ENCODE measurements at places on chromosomes 3 and 15.

GRCh38 chr15:60939389-60939788 lies 289.7 kb downstream of the RORA start:
- DNase-seq, result no peak

DNA sequence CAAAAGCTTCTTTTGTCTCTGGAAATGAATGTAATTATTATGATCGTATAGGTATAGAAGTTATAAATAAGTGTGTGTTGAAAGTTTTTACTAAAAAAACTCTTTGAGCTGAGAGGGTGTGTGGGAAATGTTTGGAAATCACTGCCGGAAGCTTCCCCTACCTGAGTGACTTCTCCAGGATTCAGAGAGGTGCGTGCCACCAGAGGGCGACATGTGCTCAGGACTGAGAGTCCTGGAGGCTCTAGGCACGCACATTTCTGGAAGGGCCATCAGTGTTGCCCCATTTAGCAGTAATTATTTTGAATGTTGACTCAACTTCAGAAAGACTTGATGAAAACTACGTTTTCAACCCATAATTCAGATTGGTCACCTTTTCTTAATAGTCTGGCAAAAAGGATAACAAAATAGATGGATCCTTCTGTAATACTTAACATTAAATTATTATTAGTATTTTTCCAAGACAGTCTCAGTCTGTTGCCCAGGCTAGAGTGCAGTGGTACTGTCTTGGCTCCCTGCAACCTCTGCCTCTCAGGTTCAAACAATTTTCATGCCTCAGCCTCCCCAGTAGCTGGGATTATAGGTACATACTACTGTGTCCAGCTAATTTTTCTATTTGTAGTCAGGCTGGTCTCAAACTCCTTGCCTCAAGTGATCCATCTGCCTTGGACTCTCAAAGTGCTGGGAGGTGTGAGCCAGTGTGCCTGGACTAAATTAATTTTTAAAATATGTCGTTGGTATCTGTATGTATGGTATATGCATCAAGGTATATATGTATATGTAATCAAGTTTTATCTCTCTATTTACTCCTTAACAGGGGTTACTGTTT lies 34.5 kb downstream of the GPR171 start:
- DNase-seq, result peak; percentile 60

DNA sequence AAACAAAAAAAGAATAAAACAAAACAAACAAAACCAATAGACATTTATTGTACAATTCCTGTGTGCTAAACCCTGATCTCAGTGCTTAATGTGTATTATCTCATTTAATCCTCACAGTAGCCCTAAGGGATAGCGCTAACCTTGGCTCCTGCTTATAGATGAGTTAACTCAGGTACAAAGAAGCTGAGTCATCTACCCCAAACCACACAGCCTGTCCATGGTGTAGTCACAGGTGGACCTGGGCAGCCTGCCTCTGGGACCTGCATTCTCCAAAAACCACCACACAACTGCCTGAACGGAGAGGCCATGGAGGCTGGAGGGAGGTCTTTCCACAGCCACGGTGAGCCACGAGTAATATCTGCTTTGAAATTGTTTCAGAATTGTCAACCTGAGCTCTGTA lies 5.5 kb upstream of the CLN6 start:
- DNase-seq, result no peak

GRCh38 chr3:49271047-49271446 lies 6.0 kb downstream of the C3orf62 start:
- DNase-seq, result no peak

- no peak for DNase-seq
These were observed 66.0 kb downstream of the PDZRN3 start for GRCh38 chr3:73558727-73559075.

DNA sequence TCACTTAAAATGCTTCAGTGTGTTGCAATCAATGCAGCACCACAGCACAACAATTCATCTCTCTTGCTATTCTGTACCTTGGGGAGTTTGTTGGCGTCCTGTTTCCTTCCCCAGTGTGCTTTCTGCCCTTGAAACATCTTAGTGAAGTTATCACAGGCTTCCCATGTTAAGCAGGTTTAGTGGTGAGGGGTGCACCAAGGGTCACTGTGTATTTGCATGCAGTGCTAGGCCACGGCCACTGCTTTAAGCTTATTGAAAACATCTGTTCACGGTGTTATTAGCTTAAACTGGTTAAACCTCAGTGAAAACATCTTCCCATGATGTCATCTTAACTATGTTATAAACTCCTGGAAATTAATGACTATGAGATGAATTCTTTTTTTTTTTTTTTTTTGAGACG lies 217.3 kb upstream of the GOLIM4 start:
- DNase-seq, result no peak

DNA sequence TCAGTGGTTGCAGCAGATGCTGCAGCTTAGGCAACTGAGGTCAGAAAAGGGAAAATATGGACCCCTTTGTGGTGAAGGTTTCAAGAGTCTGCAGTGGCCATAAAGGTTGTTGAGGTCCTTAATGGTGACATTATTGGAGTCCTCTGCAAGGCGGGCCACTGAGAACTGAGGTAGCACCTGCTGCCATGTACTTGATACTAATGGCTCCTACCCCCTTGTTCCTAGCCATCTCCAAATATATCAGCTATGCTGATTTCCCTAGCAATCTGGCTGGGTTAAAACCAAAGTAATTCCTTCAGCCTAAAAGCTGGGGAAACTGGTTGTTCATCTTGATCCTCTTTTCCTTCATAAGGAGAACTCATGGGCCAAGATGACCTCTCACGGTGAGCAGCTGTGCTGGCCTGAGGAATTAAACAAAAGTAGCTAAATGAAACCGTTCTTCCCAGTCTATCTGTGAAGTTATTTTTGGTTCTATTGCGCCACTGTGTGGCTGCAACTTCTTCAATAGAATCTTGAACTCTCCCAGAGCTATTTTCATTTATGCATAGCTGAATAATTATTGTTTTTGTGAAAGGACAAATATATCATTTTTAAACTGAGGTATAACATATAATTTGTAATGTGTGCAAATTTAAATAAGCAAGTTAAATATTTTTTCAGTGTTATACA lies 76.1 kb upstream of the PLSCR4 start:
- DNase-seq, result no peak

DNA sequence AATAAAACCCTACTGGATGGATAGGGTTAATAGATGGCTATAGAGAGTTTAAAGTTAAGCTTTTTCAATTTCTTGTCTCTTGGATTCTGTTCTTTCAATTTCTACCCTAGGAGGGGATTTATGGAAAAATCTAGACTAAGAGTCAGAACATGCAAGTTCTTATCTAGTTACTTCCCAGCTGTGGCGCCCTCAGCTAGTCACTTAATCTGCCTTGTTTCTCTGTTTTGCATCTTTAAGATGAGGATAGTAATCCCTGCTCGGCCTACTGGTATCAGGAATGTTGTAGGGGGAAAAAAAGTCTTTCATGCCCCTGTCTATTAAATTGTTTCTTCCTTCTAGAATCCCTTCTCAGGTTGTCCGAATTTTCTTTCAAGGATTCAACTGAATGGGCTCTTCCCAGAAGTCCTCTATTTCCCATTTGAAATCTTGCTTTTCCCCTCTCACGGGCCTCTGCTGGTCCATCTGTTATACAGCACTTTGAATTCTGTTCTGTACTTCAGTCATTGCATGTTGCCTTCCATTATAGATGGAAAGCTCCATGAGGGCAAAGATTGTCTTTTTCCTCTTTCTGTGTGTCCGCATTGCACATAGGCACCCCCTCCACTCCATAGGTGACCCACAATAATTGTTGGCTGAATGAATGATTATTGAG lies 4.4 kb downstream of the KCTD6 start:
- no peak for DNase-seq

GRCh38 chr3:149971403-149972075 lies 844 bp upstream of the PFN2 start:
- no peak for DNase-seq

- no peak for DNase-seq
These were observed 353.7 kb downstream of the RSL24D1 start for GRCh38 chr15:54843006-54843405.

DNA sequence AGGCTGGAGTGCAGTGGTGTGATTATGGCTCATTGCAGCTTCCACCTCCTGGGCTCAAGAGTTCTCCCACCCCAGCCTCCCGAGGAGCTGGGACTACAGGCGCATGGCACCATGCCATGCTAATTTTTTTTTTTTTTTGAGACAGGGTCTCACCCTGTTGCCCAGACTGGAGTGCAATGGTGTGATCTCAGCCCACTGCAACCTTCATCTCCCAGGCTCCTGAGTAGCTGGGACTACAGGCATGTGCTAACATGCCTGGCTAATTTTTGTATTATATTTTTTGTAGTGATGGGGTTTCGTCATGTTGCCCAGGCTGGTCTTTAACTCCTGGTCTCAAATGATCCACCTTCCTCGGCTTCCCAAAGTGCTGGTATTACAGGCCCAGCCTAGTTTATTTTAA lies 4.0 kb downstream of the TEX9 start:
- no peak for DNase-seq

DNA sequence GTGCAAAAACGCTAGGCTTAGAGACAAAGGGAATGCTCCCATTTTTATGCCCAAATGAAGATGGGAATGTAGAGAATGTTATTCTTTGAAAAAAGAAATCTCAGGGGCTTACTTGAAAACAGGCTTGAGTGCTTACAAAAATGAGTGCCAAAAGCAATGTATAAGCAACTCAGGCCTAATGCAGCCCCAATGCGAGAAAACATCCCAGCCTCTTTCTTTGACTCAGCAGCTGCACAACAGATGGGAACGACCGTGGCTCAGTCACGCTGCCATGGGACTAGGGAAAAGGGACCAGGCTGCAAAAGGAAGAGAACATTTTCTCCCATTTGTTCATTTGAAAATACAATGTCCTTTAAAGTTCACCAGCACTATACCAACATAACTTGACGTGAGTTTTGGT lies 246.4 kb upstream of the LRIG1 start:
- no peak for DNase-seq

DNA sequence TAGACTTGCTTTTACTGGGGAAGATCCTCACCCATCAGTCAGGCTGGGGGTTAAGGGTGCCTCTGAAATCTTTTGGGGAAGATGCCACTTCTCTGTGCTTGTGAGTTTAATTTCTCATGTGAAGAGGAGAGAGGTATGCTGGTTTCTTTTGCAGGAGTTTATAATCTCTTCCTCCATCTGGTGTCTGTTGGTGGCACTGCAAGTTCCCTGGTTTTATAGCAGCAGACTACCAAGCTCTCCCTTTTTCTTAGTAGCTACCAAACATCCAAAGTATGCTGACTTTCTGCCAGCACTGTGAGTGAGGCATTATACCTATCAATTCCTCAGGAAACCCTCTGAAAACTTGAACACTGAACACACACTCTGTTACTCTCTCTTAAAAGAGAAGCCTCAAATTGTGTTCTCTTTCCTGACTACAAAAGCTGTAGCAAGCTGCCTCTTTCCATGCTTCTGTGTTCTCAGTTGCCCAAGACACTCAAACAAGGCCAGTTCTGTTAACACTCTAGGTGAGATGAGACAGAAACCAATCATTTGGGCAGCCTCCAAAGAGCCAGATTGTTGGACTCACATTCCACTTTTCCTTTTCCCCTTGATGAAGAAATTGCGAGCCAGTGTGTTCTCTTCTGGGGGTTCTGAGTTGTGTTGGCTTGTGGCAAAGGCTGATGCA lies 299.5 kb downstream of the GAP43 start:
- DNase-seq, result no peak

DNA sequence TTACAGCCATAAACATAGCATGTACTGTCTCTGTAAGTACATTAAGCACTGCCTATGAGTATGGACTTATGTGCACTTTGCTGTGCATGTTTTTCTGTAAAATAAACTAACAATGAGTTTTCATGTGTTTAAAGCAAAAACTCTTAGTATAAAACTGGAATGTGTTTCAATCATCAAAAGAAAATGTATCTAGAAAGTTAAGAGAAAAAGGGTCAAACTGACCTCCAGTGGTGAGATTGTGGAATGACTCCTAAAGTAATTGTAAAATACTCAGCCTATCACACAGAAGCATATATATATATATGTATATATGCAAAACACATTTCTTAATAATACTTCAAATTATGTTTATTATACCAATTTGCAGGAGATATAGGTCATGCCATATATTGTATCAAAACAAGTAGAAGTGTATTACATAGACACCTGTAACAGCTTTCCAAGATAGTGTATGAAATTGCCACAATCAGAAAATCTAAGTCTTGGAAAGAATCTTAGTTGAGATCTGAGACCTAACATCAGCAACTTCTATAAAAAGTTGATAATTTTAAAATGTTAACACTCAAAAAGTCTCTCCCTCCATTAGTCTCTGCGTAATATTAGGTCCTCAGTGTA lies 199.6 kb downstream of the FMN1 start:
- DNase-seq, result no peak

DNA sequence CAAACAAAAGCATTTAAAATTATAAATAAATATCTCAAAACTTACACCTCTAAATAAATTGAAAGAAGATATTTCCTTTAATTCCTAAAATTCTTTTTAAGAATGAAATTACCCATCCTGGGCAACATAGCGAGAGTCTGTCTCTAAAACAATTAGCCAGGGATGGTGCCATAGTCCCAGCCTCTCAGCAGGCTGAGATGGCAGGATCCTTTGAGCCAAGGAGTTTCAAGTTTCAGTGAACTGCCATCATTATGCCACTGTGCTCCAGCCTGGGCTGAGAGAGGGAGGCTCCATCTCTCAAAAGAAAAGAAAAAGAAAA lies 25.4 kb downstream of the AADAC start:
- DNase-seq, result no peak

DNA sequence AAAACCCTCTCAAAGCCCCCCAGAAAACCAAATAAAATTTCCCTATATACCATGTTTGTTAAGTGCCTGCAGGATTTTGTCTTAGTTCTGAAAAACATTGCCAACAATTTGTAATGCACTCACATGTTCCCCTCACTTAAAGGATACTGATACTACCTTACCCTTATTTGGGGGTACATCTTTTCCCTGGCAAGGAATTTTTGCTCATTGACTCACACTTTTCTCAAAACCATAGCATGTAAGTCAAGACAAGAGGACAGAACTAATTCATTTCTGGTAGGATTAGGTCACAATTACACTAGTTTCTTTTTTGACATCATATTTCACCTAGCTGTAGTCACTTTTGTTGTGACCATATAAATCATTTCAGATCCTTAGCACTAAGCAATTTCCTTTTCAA lies 222.2 kb downstream of the THRB start:
- DNase-seq, result no peak

GRCh38 chr15:39181940-39182339 lies 398.9 kb upstream of the THBS1 start:
- DNase-seq, result no peak

DNA sequence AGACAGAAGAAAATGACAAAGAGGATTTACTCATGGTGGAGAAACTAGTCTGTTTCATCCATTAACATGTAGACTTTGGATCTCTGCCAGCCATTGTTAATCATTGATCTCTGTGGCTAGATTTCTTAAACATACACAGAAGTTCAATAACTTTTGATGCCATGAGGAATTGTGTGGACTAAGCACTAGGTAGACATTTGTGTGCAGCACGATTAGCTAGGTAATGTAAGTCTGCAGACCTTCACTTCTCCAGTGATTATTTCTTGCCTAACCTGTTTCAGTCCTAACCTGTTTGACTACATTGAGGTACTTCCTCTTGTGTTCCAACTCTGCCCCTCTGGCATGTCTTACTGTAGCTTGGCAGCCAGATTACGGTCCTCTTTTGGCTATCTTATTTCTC lies 928.5 kb upstream of the ROBO1 start:
- DNase-seq, result no peak
